ENCODE measurements at places on chromosomes 12 and 14.

- no peak for DNase-seq
Observed at GRCh38 chr14:74518221-74518620, 24.7 kb downstream of the ISCA2 start.

- DNase-seq: no peak
Observed at GRCh38 chr12:96323906-96324305, 76.3 kb downstream of the CDK17 start.

DNA sequence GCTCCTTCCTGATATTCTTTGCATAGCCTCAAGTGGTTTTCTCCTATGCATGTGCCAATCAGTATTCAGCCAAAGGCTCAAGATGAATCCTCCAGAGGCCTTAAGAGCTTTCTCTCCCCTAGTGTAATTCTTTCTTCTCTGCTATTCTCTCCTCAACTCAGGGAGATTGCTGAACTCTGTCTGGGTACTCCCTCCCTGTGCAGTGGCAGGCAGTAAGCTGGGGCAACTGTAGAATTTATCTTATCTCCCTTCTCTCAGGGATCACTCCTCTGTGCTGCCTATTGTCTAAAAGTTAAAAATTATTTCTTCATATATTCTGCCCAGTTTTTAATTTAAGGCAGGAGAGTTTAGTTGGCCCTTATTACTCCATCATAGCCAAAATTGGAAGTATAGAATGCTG lies 28.5 kb upstream of the RTRAF start:
- no peak for DNase-seq

DNA sequence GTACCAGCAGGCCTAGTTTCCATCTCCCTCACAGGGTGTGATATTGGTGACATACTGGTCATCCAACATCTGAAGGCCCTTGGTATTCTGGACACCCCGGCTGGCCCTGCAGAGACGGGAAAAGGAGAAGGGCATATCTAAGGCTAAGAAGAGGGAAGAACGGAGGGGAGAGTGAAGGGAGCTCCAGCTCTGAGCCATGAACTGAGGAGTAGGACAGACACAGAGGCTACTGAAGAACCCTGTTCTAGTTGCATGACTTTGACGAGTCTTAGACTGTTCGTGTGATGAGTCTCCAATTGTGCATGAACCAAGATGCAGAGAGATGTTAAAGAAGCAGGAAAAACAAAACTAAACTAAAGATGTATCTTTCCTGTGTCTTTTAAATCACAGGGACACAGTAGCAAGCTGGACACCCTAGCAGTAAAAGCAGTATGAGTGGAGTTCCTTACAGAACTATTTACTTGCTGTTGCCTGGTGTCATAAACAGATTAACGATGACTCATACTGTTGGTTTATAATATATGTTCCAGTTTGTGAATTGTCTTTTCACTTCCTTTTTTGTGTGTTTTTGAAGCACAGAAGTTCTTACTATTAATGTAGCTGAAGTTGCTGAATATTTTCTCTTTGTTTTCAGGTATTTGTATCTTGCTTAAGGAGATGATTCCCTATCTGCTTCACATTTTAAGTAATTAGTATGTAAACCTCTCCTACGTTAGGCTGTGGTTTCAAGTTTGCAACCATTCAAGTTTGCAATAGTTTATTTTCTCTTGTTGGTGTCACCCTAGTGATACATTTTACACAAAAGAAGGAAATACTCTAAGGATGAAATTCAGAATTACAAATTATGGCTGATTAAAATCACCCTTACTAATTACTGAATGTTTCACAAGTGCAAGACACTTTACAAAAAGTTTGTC lies 15.7 kb downstream of the FAR2 start:
- no peak for DNase-seq

DNA sequence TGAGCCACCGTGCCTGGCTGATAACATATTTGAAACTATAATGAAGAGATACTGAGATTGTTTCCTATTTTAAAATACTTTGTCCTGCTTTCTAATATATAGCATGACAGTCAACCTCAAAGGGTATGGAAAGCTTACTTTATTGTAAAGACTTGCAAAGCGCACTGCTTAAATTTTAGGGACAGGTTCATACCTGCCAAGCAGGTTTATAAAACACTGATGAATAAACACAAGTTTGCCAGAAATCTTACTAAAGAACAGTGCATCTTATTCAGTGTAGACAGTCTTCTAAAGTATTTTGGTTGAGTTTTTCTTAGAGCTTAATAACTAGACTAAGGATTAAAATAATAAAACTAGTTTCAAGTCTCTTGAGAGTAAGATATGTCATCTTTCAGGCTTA lies 4.8 kb downstream of the C12orf71 start:
- DNase-seq: no peak

DNA sequence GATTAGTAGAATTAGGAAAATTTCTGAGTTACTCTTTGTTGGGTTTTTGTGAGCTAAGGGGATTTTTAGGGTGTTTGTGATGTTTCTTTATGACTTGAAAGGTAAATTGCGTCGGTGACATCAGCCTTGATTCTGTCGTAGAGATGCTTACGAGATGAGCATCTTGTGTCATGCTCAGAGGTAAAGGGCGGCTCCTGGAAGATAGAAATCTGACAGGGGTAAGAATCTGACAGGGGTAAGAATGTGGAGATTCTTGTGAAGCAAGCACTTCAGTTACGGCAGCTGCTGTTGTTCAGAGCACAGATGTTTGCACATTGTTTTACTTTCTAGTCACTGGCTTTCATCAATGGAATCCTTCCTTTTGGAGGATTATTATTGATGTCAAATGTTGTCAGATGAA lies 22.5 kb downstream of the EML1 start:
- no peak for DNase-seq
